ENCODE measurements at places on chromosomes 4 and X. TPM values are rescaled to one million over a fixed set of nuclear protein-coding genes. Genes with fewer than 3 reads are reported as not detected.

DNA sequence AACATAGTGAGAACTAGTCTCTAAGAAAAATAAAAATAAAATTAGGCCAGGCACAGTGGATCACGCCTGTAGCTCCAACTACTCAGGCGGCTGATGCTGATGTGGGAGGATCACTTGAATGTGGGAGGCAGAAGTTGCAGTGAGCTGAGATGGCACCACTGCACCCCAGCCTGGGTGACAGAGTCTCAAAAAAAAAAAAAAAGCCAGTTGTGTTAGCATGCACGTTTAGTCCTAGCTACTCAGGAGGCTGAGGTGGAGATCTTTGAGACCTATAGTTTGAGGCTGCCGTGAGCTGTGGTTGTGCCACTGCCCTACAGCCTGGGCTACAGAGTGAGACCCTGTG is 2.5 kb downstream of the DCK start:
- DNase-seq, result no peak

DNA sequence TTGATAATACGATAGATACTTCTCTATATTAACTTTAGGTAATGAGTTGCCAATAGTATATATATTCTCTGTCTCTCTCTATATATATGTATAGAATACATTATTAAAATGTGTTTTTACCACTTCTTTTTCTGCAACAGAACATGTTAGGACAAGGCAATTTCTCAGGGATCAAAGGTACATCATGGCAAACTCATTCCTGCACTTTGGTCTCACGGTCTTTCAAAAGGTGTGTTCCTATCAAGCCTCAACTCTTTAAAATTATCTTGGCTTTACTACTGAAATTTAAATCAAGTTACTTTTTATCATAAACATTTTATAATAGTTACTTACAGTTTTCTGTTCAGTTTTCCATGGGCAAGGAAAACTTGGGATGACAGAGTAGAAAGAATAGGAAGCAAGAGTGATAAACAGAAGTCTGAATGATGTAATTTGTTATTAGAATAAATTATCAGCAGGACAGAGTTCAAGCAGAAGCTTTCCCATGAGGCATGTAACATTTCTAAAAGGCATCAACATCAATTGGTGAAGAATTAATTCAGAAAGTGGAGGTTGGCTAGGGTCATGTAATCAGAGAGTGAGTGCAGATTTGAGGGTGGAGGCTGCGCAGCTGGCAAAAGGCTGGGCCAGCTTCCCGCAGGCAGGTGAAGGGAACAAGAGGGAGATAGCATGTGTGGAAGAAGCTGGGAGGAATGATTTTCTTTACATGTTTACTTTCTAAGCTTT is 59.7 kb upstream of the LRAT start:
- no peak for DNase-seq

GRCh38 chr4:140448162-140448561 is 20.7 kb upstream of the CLGN start:
- no peak for DNase-seq

Gene CLNK
- not detected for total RNA-seq

- DNase-seq, result no peak
Observed at GRCh38 chr4:119081943-119082342, 53.7 kb upstream of the MYOZ2 start.

GRCh38 chr4:86837691-86838503 is 11.3 kb downstream of the SLC10A6 start:
- DNase-seq, result no peak

Gene THAP9
- total RNA-seq, result 7.3 TPM

Gene MID2
- 21.3 TPM for total RNA-seq

DNA sequence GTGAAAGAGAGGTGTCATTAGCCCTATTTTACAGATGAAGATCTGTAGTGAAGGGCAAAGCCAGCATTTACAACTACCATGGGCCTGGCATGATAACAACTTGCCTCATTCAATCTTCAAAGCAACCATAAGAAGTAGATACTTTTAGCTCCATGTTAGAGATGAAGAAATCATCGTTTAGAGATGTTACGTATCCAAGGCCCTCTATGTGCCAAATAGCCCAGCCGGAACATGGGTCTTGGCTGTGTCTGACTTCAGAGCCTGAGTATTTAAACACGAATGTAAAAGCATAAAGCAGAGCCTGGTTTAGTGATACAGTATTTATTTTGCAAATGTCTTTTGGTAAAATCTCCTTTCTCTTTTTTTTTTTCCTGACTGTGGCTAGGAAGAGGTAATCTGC is 197.1 kb downstream of the RASL11B start:
- DNase-seq, result no peak

GRCh38 chrX:27229721-27230120 is 233.4 kb downstream of the PPP4R3C start:
- no peak for DNase-seq

Gene FGFBP2
- 1.4 TPM for total RNA-seq

DNA sequence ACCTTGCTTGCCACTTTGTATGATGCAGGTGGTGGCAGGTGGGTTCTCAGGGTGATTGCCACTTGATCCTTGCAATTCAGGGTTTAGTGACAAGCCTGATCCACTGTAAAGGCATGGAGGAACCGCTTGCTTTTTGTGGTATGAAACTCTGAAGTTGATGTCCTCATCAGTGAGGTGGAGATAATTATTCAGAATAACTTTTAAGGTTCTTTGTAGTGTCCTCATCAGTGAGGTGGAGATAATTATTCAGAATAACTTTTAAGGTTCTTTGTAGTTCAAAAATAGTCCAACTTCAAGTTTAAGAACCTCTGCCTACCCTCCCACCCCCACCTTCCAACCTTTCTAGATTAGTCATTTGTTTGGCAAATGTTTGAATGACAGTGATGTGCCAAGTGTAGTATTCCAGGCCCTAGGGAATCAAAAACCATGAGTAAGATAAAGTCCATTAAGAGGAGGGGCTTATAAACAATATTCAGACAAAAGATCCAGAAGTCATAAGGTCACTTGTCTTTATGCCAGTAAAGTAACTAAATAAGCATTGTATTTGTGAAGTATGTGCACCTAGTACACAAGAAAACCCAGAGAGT is 51.2 kb downstream of the DCUN1D4 start:
- DNase-seq, result no peak

Gene LRPAP1
- 73.7 TPM for total RNA-seq

GRCh38 chr4:53511014-53511413 is 80.3 kb downstream of the LNX1 start:
- no peak for DNase-seq

Gene TACR3
- total RNA-seq, result 0.05 TPM

Measured in psoas muscle (tissue), 8 donors.